NCI-H1417 (cell line): ENCODE measurements at places on chromosomes 1 and 21.

GRCh38 chr1:146031476-146031875, 9.9 kb upstream of the HJV start:
- DNase-seq: no peak

DNA sequence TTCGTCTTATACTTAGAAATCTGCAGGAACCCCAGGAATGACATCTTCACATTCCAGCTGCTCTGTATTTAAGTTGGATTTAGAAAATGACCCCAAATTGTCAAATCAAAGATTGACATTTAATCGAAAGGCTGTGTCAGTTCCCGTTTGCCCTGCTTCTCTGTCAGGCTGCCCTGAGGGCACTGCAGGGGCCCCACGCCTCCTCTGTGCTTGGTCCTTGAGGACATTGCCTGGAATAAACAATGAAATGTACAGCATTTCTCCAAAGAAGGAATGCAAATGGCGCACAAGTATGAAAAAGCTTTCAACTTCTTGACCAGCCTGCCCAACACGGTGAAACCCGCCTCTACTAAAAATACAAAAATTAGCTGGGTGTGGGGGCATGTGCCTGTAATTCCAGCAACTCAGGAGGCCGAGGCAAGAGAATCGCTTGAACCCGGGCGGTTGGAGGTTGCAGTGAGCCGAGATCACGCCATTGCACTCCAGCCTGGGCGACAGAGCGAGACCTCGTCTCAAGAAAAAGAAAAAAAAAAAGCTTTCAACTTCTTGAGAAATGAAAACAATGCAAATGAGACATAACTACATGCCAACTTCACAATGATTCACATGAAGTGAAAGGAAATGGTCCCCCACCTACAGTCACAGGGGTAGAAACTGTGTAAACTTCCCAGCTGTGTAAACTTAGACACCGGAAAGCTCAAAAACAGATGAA, 3.0 kb downstream of the TMPRSS3 start:
- DNase-seq: no peak

DNA sequence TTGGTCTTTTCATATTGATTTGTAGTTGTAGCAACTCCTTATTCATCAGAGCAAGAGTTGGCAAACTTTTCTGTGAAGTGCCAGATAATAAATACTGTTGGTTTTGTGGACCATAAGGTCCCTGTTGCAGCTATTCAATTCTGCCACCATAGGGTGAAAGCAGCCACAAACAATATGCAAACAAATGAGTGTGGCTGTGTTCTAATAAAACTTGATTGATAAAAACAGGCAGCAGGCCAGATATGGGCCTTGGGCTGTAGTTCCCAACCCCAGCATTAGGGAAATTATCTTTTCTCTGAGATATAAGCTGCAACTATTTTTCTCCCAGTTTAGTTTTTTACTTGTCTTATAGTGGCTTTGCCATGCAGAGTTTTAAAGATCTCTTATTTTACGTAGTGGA, 469.2 kb downstream of the SMYD3 start:
- no peak for DNase-seq

DNA sequence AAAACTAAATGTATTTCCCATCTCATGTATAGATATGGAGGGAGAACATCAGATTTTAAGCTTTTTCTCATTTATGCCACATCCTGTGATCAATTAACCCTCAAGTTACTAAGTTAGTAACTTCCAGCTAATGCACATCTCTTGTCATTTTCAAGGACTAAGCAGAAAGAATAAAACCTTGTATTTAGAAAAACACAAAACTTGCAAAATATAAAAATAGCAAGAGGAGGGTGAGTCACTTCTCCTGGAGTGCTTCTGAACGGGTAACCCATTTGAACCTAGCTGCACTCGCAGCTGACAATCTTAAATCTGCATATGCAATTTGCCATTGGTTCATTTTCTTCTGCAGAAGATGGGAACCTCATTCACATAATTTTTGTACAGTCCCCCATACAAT, 500.5 kb downstream of the SETD4 start:
- no peak for DNase-seq

DNA sequence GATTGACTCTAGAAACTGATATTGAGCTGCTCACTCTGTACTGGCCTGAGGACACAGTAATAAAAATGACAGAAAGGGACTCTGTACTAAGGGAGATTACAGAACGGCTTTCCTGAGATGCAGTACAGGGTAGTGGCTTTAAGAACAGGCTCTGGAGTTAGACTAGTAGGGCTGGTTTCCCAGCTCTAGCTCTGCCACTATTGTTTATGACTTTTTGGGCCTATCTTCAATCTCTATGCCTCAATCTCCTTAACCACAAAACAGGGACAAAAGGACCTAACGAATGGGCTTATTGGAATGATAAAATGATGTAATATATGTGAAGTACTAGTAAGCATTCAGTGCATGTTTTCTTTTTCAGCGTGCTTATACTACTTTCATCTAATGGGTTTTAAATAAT, 1.4 kb downstream of the DEPDC1 start:
- peak; percentile 50 for DNase-seq

GRCh38 chr1:233512538-233512937, 101.4 kb upstream of the KCNK1 start:
- DNase-seq: no peak

DNA sequence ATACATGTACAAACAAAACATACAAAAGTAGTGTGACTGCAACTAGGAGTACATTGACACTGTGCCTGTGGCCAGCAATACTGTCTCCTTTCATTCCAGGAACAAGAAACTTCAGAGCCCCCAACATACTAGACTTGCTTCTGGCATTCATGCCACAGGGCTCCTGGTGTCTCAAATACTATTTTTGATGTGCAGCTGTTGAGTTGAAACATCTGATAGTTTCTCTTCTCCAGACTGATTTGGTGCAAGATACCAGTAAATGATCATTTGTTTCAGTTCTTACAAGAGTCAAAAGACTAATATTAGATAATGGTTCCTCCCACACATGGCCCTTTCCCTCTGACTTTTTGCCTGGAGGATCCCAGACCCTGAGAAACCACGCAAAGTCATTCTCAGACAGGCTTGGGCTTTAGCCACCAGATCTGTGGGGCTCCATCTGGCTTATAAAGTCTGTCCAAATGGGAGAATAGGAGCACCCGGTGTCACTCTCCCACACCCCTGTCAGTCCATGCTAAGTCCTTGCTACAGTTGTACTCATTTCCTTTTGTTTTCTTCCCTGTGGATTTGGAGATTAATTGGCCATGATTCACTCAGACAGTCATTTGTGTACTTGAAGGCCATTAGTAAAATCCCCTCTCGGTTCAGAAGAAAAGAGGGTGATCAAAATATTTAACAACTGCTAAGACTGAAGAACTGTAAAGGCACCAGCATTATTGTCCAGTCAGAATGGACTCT, 163.5 kb upstream of the RUNX1 start:
- DNase-seq: peak; percentile 23

GRCh38 chr1:1835546-1835945, 55.3 kb downstream of the GNB1 start:
- no peak for DNase-seq

DNA sequence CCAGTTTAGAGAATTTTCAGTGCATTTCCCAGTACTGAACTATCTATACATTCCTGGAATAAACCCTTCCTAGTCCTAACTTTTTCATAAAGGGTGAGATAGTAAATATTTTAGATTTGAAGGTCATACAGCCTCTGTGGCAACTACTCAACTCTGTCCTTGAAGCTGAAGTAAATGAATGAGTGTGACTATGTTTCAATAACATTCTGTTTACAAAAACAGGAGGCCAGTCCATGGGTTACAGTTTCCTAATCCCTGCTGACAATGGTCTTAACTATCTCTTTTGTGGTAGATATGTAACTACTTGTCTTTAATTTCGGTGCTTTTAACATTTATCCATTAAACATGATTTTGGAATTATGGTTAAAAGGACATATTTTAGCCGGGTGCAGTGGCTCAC, 4.3 kb downstream of the ZNF684 start:
- DNase-seq: no peak

GRCh38 chr21:36162631-36163030, 6.0 kb downstream of the DOP1B start:
- no peak for DNase-seq

DNA sequence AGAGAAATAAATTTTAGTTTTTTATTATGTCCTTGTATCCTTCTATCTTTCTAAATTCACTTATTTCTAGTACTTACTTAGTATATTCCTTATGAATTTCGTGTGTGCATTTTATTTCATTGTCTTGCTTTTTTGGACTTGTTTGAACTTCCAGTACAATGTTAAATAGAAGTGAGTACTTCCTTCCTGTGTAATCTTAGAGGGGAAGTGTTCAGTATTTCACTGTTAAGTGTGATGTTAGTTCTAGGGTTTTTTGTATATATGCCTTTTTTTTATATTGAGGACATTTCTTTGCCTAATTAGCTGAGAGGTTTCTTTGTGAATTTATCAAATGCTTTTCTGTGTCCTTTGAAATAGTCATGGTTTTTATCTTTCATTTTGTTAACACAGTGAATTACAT, 10.7 kb downstream of the LYPLAL1 start:
- no peak for DNase-seq

GRCh38 chr1:116916533-116917445, 7.1 kb downstream of the PTGFRN start:
- no peak for DNase-seq
